ENCODE measurements at places on chromosomes 16 and 17.
A peak's percentile ranks its signal among the peaks of the same experiment; 100 is the strongest.

- peak; percentile 38 for DNase-seq
Observed at GRCh38 chr16:89357055-89357816, 133.1 kb downstream of the ANKRD11 start.

DNA sequence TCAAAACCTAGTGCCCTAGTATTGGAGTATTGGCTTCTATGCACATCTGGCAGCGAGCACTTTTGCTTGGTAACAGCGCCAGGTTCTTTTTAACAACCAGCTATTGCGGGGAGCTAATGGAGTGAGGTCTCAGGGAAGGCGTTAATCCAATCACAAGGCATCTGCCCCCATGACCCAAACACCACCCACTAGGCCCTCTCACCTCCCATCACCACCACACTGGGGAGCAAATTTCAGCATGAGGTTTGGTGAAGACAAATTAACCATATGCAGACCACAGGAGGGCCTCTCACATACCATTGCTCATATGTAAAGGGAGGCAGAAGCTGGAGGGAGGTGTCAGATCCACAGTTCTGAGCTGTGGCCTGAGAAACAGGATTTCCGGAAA is 893 bp upstream of the ODF4 start:
- no peak for DNase-seq

GRCh38 chr16:66304961-66305360 is 61.5 kb upstream of the CDH5 start:
- DNase-seq: no peak

- DNase-seq: no peak
Observed at GRCh38 chr17:1474402-1475189, 17.9 kb downstream of the MYO1C start.

GRCh38 chr17:61248399-61248798 is 151.2 kb upstream of the TBX2 start:
- no peak for DNase-seq

DNA sequence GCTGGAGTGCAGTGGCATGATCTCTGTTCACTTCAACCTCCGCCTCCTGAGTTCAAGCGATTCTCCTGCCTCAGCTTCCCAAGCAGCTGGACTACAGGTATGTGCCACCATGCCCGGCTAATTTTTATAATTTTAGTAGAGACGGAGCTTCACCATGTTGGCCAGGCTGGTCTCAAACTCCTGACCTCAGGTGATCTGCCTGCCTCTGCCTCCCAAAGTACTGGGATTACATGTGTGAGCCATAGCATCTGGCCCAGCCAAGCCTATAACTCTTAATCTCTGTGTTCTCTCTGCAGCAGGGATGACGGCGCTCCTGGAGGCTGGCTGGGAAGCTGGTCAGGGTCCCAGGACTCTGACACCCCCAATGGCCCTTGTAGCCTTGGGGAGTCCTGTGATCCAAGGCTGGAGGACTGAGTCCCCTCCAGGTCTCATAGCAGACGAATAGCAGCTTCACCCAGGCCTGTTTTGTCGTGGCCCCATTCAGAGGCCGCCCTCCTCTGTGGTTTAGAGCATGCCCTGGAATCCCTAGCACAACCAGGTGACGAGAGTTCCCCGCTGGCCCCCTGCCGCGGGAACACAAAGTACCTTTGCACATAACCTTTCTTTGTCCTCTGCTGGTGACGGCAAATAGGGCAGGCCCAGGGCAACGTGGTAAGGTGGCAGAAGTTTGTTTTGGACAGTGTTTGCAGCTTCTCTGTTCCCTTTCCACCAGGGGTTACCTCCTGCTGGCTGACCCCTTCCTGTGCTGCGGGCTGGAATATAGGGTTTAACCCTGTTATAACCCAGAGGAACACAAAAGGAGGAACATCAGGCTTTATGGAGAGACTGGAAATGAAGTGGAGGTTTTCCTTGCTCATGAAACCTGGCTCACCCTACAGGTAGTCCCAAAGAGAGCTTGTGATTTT is 43.0 kb upstream of the TOB1 start:
- DNase-seq: no peak

DNA sequence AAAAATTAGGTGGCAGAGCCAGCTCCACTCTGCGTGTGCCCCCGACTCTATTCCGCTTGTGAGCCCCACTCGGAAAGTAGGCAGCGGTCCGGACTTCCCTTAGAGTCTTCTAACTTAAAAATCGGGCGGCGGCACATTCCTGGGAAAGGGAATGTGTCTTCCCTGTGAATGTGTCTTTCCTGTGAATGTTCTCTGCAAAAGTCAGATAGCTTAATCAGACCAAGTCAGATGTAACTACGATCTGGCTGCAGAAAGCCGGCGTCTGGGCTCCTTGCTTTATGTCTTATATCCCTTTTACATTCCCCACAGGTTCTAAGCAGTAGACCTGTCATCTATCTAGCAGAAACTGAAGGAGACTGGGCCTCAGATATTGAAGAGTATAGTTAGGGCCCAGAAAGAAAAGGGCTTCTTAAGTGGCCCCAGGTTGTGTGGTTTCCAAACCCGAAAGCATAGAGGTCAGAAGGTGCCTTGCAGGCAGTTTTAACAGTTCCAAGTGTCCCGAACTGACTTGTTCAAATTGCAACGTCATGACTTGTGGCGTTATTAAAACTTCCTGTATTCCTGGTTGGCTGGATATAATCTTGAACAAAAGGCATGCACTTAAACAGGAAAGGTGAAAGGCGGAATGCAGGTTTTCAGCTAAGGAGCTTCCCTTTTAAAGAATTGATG is 601 bp downstream of the PHKB start:
- DNase-seq: peak; percentile 88

DNA sequence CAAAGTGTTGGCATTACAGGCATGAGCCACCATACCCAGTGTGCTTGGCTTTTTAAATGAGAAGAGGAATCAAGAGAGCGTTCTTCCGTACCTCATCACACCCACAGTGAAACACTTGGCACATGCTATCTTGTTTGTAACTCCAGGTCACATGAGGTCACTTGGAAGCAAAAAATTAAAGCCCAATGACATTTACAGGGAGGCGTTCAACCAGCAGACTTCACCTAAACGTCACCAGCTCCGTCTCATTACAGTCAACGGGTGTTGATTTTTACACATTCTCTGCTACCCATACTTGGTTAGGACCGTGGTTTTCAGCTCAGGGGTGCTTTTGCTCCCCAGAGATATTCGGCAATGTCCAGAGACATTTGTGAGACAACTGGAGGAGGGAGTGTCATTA is 127.0 kb downstream of the XYLT1 start:
- DNase-seq: no peak

DNA sequence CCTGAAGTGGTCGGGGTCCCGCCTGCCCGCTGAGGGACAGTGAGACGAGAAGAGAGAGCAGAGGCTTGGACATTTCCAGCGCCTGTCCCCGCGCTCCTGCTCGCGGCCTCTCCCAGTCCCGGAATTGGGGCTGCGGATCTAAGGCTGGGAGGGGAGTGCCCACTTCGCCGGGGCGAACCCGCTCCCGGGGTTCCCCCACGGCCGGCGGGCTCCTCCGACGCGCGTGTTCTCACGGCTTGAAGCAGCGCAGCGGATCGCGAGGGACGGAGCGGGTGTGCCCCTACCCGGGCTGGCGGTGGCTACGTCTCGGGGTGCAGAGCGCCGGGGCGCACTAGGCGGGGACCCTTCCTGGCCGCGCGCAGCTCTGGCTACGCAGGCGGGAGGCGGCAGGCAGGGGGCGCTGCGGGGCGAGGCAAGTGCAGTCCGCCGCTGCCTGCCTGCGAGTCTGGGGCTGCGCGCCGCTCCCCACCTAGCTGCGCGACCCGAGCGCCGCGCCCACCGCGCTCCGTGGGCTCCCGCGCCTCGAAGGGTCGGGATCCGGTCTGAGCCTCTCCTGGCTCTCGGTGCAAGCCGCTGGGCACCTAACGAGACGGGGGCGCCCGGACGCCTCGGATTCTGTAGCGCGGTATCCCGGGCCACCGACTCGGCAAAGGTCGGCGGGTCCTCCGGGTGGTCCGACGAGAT is 1.2 kb downstream of the NGFR start:
- peak; percentile 69 for DNase-seq

DNA sequence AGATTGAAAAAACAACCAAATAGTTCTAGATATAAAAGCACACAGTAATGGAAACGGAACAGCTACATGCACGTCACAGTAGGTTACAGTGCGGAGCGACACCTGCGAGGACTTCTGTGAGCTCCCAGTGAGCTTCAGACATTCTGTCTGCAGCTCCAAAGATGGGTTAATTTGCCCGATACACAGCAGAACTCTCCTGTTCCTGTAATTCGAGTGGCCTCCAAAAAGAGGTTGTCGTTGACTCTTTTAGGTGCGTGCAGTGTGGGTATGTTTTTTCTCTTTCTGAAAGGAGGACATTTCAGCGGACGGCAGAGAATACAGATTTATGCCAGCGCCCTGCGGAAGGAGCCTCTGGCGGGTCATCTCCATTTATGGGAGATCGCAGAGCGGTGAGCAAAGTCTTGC is 2.9 kb downstream of the OR1F1 start:
- DNase-seq: no peak

DNA sequence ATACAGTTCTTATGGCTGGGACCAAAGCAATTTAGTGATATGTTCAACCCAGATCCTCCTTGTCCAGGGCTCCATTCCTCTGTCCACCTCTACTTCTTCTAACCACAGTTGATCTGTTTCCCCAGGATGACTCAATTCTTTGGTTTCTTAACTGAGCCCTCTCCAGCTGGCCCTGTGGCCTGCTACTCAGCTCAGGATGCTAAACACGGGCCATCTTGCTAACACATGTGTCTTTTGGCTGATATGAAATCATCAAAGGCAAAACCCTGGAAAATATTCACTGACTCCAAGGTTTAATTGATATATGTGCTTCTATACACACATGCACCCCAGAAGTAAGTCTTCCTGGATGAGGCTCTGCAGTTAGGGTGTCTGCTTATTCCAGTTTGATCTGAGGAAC is 43.8 kb downstream of the SHISA6 start:
- DNase-seq: no peak

- DNase-seq: no peak
Observed at GRCh38 chr17:47654991-47655390, 5.3 kb downstream of the KPNB1 start.

GRCh38 chr17:40293363-40293762 is 5.7 kb downstream of the CDC6 start:
- DNase-seq: no peak

DNA sequence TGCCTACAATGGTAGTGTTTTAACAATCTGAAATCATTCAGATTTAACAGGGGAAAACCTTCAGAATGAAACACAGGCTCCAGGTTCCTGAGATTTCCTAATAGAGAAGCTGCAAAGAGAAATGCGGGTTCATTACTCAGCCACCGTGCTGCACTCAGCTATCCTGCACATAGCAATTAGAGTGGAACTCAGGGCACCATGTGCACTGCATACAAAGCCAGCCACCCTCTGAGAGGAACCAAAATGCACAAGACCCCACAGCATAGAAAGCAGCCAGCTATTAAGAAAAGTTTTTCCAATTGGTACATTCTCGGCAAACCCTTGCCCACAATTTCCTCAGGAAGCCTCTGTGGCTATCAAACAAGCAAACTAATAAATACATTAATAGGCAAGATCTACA is 37.4 kb downstream of the TOM1L2 start:
- DNase-seq: no peak

All from erythroblast (primary cell).